Mammary epithelial cell (primary cell): ENCODE measurements at places on chromosomes 5 and 9. TPM values are rescaled to one million over a fixed set of nuclear protein-coding genes. Genes with fewer than 3 reads are reported as not detected.

The GPR21 gene
- total RNA-seq, result 1.2 and 2.0 TPM in 2 replicates

The NOXA1 gene
- total RNA-seq, result 0.80 and 0.82 TPM in 2 replicates

The RANBP3L gene
- not detected for total RNA-seq

The BHMT2 gene
- 0.17 TPM for total RNA-seq
